ENCODE measurements at places on chromosomes 3 and 15.

- no peak for DNase-seq
These were observed 10.0 kb downstream of the SEC61A1 start for GRCh38 chr3:128062033-128062745.

- DNase-seq = no peak
These were observed 710 bp downstream of the MECOM start for GRCh38 chr3:169662843-169663160.

DNA sequence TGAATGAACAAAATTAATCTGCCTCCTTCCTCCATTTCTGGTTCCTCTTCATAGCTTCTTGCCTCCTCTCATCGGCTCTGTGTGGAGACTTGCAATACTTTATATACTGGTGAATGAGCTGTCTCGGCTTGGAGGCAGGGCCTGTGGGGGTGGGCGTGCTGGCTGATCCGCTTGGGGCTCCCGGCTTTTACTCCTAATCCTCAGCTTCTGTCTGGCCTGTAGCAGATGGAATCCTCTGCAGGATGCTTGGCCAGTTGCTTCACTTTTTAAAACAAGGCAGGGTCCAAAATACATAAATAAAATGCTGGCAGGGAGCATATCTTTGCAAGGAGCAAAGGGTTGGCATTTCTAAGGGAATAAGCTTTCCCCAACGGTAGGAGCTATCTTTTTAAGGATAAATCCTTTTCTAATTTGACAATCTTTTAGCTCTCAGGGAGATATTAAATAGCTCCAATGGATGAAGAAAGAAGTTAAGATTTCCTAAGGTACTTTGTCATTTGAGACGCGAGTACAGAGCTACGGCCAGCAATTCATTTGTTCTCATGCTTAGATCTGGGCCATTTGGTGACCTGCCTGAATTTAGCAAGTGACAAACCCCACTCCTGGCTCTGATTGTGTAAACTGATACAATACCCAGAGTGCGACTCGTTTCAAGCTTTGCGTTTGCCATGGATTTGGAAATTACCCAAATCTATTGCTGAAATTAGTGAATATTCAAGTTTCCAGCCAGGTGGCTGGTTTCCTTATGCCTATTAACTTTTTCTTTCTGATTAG lies 18.9 kb downstream of the SV2B start:
- no peak for DNase-seq

DNA sequence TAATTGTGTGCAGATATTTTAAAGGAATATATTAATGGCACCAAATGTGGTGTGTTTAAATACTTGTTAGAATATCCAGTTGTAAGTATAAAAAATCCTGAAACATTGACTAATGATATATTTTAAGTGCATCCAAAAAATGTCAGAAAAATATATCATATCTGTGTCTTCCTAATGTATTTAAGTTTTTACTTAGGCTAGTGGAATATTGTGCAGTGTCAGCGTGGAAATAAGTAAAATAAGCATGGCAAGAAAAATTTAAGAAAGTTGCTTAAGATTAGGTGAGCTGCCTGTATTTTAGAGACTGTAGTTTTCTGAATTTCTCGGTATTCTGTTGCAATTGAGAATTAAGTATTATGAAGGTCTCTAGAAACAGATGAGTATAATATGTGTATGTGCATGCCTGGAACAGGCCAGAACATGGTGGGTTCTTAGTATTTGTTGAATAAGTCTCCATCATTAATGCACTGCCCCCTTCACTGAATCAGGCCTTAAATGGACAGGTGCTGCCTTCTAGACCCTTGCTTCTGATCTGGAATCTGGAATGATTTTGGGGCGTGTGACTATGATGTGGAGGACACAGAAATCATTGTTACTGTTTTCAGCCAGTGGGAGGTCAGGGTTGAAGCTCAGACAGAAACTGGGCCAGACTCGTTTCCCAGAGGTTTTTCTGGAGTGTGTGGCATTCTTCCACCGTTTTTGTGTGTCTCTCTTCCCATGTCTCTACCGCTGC lies 86.1 kb downstream of the TRAK1 start:
- DNase-seq = no peak

GRCh38 chr15:66276546-66276945 lies 16.8 kb upstream of the DIS3L start:
- DNase-seq = no peak

DNA sequence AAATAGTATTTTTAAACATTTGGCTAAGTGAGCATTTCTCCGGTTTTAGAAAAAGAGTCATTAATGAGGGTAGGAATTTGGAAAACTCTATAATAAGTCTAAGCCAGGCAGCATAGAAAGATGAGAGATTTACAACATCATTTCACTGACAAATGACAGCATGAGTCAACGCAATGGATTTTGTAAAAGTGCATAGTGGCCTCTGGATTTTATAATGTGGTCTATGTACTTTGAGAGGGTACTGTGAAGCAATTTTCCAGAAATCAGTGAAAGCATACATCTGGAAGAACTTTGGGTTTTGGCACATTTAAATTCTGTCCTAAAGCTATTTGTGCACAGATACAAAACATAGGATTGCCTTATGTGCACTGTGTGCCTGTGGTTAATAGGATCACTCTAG lies 130.8 kb upstream of the CCNL1 start:
- DNase-seq = no peak

DNA sequence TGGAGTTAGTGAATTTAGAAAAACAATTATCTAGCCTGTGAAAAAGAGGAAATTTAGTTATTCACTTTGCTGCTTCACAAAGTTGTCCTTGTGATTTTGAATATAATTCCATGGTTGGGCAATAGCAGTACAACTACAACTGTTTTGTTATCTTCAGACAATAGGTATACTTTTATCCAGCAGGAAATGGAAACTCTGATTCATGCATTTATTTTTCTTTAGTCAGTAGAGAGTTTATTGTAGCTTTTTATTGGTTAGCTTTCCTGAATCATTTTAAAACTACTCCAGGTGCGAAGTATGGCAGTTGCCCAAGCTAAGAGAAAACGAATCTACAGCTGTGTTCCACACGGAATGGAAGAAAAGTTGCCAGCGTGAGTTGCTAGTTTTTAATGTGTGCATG lies 80.3 kb downstream of the TM4SF4 start:
- DNase-seq = no peak
